Pons (tissue), 1 donor: ENCODE measurements at places on chromosomes 12 and 14.

- DNase-seq = no peak
Observed at GRCh38 chr12:116133149-116133548, 144.3 kb downstream of the MED13L start.

DNA sequence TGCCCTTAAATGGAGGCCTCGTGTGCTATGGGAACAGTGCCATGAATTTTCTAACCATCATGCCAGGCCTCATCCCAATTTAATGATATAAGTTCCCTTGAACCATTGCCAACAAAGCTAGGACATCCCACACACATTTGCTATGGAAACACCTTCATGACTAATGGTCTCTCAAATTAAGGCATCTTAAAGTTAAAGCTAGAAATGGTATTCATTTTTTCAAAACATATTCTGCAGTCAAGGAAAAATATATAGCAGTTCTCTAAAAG, 117.3 kb downstream of the BTG1 start:
- no peak for DNase-seq

DNA sequence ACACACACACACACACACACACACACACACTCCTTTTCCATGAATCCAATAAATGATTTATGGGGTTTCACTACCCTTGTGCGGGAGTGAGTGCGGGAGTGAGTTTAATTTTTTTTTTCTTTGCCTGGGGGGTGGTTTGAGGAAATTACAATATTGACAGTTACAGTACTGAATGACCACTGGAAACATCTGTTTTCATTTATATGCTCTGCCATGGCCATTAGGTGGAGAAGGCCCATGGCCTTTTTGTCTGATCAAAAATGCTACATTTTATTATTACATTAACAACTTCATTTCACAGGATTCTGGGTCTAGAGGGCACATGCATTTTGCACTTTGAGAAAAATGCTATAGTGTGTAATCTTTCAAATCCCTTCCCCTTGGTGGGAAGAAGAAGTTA, 5.9 kb downstream of the TBX3 start:
- DNase-seq = no peak

DNA sequence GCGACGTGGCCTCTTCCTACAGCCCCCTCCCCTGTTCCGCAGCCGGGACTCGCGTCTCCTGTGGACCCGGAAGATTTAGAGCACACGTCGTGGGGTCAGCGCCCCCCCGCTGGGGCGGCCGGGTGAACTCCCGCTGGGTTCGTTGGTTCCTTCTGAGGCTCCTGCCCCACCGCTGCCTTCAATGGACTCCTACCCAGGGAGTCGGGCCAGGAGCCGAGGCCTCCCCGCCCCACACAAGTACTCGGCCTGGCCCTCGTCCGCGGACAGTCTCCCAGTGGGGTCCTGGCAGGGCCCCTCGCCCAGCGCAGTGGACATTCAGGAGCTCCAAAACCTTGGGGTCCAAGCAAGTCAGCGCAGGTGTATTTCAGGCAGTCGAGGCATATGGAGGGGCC, 1.2 kb downstream of the MMP17 start:
- DNase-seq = no peak

DNA sequence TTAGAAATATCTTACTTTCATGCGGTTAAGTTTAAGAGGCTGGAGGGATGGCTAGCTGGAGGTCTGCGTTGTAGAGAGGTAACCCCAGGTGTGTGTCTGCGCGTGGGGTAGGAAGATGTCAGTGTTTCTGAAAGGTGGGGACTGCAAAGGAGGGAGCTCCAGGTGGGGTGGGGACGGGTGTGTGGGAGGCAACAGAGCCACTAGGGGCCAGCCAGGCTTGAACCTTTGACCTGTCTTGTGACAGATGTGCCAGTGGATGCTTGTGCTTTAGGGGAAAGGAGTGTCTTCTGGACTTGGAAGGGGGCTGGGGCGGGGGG, 841 bp downstream of the GLI1 start:
- DNase-seq = no peak

GRCh38 chr12:128976120-128976738, 123.0 kb downstream of the GLT1D1 start:
- peak; percentile 9 for DNase-seq

GRCh38 chr12:34290381-34290995, 268.2 kb downstream of the ALG10 start:
- no peak for DNase-seq

- no peak for DNase-seq
Observed at GRCh38 chr14:104536942-104537612, 42.5 kb upstream of the C14orf180 start.

DNA sequence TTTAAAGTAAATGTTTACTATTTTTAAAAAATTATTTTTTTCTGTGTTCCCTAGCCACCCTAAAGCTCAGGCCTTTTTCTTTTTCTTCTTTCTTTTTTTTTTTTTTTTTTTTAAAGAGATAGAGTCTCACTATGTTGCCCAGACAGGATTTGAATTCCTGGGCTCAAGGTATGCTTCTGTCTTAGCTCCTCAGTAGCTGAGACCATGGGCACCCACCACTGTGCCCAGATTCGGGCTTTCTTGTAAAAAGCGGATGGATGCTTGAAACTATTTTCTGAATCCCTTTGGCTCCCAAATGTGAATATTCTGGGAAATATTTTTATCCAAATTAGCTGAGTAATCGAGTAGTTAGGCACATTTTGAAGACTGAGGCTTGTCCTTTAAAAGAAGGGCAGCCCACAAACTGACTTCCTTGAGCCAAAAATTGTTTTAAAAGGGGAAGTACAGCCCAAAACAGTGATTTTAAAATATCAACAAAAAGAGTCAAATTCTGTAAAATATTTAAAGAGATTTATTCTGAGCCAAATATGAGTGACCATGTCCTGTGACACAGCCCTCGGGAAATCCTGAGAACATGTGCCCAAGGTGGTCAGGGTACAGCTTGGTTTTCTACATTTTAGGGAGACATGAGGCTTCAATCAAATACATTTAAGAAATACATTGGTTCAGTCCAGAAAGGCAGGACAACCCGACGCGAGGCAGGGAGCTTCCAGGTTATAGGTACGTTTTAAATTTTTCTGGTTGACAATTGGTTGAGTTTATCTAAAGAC, 28.8 kb upstream of the HIGD1C start:
- DNase-seq = peak; percentile 59

- DNase-seq = peak; percentile 96
Observed at GRCh38 chr12:6423267-6424007, 21.3 kb upstream of the CD27 start.

DNA sequence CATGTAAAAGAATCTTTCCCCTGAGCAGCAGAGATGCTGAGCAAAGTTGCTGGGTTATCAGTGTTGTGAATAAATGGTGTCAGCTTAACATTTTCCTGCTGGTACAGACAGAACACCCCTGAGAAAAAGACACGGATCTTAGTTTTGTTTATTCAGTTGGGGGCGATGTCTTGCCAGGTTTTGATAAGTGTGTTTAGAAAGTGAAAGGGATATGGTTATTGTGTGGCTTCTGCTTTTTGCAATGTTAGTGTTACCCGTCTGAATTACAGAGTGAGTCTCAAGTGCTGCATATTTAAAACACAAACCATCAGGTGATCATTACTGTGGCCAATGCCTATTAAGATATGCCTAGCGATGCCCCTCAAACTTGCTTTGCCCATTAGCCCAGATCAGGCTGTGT, 864.6 kb upstream of the SEL1L start:
- no peak for DNase-seq

DNA sequence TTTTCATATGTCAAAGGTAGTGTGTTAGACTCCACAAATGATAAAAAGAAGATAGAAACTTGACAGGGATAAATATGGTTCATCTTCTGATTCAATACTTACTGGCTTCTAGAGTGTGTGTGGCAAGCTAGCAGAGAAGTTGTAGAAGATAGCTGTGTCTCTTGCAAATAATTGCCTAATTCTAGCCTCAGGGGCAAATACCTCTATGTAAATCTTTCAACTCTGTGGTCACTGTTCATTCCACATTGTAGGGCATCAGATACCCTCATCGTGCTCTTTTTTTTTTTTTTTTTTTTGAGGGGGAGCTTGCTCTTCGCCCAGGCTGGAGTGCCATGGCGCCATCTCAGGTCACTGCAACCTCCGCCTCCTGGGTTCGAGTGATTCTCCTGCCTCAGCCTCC, 1.7 kb downstream of the OLR1 start:
- DNase-seq = no peak

DNA sequence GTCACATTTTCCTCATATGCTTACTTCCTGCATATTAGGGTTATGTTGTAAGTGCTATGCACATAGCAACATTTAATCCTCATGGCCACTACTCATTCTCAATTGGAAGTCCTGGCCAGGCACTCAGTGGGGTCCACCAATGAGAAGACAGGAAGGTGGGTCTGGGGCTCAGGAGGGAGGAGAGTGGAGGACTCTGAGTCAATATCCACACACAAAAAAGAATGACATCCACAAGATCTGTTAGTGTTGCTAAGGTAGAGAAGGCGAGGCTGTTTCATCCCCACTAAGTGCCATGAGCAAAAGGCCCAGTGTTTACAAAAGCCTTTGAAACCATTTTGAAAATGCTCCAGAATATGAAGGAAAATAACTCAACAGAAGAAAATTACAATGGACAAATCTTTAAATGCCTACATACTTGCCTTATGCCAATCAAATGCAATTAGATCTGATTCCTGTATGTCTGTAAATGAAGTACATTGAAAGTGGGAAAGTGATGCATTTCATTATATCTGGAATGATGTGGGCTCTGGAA, 53.9 kb downstream of the EID3 start:
- DNase-seq = no peak

DNA sequence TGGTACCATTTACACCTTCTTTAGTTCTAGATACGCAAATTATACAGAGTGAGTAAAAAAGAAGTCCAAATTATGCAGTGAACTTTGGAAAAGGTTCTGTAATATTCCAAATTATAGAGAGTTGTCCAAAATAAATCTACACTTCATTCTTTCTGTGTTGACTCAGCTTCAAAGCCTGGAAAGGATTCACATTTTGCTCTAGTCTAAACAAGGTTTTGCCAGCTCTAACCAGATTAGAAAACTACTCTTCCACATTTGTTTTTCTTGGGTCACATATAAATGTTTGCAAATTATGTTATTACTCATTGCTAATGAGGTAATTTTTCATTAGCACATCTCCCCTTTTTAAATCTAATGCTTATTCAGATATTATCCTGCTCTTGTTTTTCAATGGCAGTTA, 1562.4 kb upstream of the SEL1L start:
- no peak for DNase-seq

GRCh38 chr12:48999371-49000131, at the start of gene DDN:
Gene DDN, minus strand, starts transcription at chr12:48999375. Its CDS starts 88 bp downstream, at chr12:48999287.
- no peak for DNase-seq

DNA sequence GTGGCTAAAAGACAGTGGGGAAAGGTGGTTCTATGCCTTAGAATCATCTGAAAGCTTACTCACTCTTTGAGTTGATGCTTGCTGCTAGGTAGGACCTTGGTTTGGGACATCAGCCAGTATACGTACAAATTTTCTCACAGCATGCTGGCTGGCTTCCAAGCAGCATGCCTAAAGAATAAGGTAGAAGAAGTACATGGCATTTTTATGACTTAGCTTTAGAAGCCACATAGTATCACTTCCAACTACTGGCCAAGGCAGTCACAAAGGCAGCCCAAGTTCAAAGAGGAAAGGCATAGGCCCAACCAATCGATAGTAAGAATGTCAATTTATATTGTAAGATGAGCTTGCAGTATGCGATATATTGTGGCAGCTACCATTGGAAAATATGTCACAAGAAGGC, 284.2 kb upstream of the CAND1 start:
- no peak for DNase-seq

GRCh38 chr12:5499566-5500330, 67.8 kb downstream of the NTF3 start:
- no peak for DNase-seq

DNA sequence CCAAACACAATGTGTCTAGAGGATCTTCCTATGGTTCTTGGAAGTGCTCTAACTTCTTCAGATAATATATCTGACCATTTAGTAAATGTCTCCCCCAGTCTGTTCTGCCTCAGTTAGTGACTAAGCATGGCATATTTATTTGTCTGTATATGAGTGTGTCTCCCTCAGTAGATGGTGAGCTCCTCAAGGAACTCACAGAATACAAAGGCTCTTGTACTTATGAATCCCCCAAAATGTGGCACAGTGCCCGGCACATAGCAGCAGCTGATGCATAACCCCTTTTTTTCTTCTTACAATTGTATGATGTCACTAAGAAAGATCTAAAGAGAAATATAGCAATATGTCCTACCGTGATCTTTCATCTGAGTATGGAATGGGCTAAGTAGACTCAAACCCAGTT, 264.7 kb upstream of the PRICKLE1 start:
- DNase-seq = no peak
